ENCODE measurements at places on chromosomes 13 and 19. TPM values are rescaled to one million over a fixed set of nuclear protein-coding genes. Genes with fewer than 3 reads are reported as not detected.

SYNGR4 gene
- not detected for total RNA-seq

GPC5 gene
- total RNA-seq: not detected

MYBPC2 gene
- total RNA-seq: 0.08 TPM

TRPC4 gene
- not detected for total RNA-seq

FPR2 gene
- total RNA-seq: 0.36 TPM

KIR2DL4 gene
- not detected for total RNA-seq

PNMA8B gene
- total RNA-seq: 0.08 TPM

CLEC11A gene
- 2.7 TPM for total RNA-seq

GJB2 gene
- total RNA-seq: 1,565 TPM

ZNF560 gene
- total RNA-seq: not detected

SIGLEC8 gene
- total RNA-seq: not detected

C19orf53 gene
- 60.2 TPM for total RNA-seq

GJB6 gene
- total RNA-seq: 369 TPM

SLITRK1 gene
- total RNA-seq: not detected

SULT2A1 gene
- total RNA-seq: not detected

SLC15A1 gene
- 2.9 TPM for total RNA-seq

LYPD5 gene
- total RNA-seq: 18.0 TPM

GRCh38 chr13:114142640-114143490 is 10.4 kb upstream of the RASA3 start:
- peak; percentile 46 for ATAC-seq

DNA sequence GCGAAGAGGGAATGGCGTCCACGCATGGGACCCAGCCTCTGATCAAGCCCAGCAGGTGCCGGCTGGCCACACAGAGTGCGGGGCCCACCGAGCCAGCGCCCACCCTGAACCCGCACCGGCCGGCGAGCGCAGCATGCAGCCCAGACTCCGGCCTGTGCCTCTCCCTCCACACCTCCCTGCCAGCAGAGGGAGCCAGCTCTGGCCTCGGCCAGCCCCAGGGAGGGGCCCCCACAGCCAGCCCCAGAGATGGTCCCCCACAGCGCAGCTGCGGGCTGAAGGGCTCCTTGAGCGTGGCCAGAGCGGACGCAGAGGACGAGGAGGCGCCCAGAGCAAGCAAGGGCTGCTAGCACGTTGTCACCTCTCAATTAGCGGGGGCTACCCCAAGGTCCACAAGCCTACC is 904.5 kb downstream of the SLITRK6 start:
- ATAC-seq: no peak

GRCh38 chr13:35760735-35761281 is 284.3 kb upstream of the MAB21L1 start:
- ATAC-seq: no peak

GRCh38 chr19:19077103-19077502 is 13.3 kb downstream of the SLC25A42 start:
- ATAC-seq: no peak

- ATAC-seq: peak; percentile 16
Measured at GRCh38 chr19:7789447-7789846, 26.4 kb downstream of the CLEC4M start.

DNA sequence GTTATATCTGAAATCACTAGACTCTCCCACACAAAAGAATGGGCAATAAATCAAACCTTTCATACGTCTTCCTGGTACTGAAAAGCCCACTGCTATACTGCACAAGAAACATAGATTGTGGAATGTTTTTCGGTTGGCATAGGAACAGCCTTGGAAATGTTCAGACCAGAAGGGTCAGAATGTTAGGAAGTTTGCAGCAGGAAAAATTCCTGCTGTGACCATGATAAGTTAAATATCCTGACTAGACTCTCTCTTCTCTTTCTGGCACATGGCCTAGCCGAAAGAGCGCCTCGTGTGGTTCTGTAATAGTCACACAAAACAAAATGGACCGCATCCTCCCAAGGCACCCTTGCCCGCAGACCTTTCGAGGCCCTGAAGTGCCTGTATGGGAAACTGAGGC is 427.2 kb downstream of the COG6 start:
- no peak for ATAC-seq

DNA sequence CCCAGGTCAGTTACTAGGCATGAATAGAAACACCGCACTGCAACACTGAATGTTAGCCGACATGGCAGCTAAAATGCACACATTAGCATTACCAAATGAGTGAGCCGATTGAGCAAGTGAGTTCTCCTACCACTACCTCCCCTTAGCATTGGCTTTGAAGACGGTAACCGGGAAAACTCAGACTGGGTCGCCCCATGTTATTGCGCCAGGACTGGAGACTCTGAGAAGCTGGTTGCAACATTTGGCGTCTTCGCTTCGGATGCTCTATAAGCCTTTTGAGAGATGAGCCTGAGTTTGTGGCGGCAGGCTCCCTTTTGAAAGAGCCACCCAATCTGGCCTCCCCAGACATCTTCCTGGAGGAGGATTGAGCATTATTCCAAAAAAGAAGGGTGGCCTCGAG is 68.5 kb upstream of the POMP start:
- no peak for ATAC-seq

DNA sequence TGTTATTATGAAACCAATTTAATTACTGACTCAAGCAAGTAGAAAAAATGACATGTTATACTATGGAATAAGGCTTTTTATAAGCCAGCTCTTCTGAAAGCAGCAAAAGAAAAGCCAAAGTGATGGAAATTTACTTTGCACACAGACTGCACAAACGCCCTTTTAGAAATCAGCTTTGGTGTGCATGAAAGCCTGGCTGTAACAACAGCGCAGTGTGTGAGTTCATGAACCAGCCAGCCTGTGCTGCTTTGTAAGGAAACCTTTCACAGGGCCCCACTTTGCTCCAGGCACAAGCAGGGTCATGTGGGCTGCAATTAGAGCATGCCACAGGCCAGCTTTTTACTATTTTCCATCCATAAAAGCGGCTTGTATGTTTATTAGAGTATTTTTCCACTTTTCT is 13.6 kb upstream of the IFT88 start:
- ATAC-seq: no peak

DNA sequence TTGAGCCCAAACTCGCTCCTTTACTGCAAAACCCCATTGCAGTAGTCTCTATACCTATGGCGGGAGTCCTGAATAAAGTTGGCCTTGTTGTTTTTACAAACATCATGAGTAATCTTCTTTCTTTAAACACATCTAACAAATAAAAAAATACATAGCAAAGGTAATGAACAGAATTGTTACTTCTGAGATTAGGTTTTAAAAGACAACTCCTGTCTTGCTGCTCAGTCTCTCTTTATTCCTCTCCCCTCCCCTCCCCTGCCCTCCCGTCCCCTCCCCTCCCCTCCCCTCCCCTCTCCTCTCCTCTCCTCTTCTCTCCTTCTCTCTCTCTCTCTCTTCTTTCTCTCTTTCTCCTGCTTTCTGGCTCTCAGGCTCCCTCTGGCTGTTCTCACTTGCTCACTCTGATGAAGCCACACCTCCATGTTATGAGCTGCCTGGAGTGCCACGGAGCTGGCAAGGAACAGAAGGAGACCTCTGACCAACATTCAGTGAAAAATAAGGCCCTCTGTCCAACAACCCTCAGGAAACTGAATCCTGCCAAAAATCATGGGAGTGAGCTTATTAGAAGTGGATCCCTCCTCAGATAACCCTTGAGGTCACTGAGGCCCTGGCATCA is 300.7 kb upstream of the MIR17HG start:
- no peak for ATAC-seq

DNA sequence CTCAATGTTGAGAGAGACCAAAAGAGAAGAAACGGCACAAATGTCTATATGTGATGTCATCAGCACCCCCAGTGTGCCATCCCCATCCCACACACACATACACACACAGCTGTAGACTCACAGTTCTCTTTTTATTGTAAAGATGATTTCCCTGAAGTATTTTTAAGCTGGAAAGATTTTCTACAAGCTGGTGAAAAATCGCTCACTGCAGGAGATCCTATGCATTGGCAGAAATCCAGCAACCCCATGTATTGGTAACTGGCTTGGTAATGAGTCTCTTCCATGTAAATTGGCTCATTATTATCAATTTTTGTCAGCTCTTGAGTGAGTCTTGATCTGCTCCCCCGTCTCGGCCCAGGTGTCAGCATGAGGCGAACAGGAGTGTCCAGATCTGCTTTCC is 107.1 kb upstream of the UQCRFS1 start:
- no peak for ATAC-seq

DNA sequence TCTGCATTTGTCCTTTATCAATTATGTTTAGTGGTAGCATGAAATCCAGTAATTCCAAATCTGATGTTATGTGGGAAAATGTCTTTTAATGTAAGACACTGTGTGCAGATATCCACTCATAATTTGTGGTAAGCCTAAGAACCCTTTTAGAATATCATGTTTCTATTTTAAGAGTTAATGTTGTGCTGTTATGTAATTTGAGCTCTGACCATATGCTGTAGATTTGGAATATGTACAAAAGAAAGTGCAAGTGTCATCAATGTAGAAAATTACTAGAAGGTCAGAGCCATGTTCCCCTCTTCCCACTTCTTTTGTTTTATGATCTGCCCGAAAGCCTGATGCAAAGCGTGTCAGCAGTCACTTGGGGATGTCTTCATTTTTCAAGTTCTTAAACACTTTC is 44.5 kb downstream of the SCEL start:
- no peak for ATAC-seq

DNA sequence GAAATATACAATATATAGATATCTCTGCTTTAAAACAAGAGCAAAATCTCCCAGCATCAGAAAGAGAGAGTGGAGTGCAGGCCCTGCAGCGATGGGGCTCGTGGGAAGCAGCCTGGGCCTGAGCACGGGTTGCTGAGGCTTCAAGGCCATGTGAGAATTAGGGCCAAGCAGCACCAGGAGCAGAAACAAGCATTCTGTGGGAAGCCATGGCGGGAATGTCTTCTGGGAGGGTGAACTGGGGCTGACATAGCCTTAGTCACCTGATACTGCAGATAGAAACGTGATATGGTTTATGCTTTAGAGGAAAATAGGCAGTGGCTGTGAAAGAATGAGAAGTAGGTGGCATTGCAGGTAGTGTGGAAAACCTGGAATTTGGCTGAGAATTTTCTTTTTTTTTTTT is 472.3 kb downstream of the IRS2 start:
- ATAC-seq: no peak

DNA sequence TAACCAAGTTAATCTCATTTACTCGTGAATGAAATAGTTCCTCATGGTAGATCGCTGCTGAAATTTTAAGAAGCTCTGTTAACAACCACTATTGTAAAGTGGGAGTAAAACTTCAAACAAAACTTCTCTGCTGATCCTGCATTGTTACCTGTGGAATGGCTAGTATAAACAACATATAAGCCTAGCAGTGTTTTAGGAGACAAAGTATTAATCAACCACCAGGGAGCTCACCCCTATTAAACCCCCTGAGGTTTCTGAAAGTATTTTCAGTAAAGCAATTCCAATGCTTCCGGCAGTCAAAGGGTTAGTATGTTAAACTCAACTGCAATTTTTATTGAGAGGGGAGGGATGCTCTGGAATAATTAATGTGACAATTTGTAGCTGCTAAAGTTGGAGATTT is 30.0 kb upstream of the PCDH17 start:
- no peak for ATAC-seq

DNA sequence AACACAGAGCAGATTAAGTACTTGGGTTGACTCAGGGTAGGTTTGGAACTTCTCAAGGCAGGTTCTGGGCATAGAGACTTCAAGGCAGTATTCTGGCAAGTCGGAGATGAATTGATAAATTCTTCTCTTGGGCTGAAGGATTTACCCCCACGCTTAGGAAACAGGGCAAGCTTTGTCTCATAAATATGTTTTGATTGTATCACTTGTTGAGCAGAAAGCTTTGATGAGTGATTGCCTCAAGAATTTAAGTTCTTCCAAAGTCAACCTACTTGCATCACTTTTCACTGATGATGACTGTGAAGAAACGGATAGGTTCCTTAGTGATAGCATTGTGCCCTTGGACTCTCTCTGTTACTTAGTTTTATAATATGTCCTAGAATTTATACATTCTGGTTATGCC is 258.6 kb upstream of the DACH1 start:
- no peak for ATAC-seq

GRCh38 chr13:23510979-23511735 is 59.1 kb upstream of the TNFRSF19 start:
- peak; percentile 50 for ATAC-seq

- no peak for ATAC-seq
Measured at GRCh38 chr13:23871616-23872220, 17.5 kb downstream of the MIPEP start.

GRCh38 chr13:27510082-27510481 is 59.7 kb upstream of the MTIF3 start:
- ATAC-seq: no peak

- ATAC-seq: peak; percentile 83
Measured at GRCh38 chr19:8208922-8209461, at the start of gene CERS4. CERS4 (plus strand) TSS chr19:8209370; CDS start chr19:8251077, 41,707 bp downstream.

- peak; percentile 47 for ATAC-seq
Measured at GRCh38 chr19:17091758-17092333, 16.3 kb downstream of the MYO9B start.

DNA sequence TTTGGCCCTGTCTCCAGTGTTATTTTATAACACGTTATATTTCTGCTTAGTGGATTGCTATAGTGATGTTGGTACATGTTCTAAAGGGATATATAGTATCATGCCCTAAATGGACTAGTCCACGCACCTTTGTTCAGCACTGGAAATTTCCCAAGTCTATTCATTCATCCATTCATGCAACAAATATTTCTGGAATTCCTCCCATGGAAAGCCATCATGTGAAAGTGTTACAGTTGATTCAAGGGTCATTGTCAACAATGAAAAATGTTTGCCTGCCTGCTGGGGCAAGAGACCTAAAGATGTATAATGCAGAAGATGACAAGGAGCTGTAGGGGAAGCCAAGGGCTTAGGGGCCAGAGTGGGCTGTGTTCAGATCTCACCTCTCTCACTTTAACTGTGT is 10.8 kb upstream of the HSPH1 start:
- peak; percentile 64 for ATAC-seq

DNA sequence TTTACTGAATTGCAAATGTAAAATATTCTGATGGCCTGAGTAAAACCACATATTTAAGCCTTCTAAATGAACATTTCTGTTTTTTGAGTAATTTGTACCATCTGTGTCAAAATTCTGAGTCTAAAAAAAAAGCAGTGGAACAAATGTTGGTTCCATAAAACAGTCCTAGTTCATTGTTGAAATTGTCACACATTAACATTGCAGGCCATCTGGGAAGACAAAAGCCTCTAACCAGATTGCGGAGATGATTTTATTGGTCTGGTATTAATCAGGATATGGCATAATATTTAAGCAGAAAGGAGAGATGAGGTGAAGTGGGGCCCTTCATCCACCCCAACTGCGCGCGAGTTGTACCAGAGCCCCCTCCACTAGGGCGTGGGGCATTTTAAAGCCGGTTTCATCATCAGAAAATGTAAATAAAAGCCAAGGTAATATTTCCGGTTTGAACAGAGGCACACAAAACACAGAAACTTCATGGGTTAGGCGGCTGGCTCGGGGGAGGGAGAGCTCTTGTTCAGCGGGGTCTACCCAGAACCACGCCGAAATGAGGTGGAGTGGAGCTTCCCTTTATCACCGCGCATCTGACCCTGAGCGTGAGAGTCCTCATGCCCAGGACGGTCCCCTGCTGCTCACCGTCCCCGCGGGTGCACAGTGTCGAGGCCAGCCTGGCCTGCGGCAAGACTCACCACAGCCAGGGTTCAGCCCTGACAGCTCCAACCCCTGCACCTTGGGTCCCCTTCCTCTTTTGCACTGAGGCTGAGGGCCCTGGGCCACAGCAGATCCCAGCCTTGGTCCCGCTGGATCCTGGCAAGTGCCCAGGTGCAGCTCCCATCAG is 169.2 kb downstream of the URI1 start:
- no peak for ATAC-seq

Measured in esophagus mucosa (tissue), 1 donor.